Naive thymus-derived CD4-positive, alpha-beta T cell (primary cell): ENCODE measurements at places on chromosomes 3 and 15. TPM values are rescaled to one million over a fixed set of nuclear protein-coding genes. Genes with fewer than 3 reads are reported as not detected.

DNA sequence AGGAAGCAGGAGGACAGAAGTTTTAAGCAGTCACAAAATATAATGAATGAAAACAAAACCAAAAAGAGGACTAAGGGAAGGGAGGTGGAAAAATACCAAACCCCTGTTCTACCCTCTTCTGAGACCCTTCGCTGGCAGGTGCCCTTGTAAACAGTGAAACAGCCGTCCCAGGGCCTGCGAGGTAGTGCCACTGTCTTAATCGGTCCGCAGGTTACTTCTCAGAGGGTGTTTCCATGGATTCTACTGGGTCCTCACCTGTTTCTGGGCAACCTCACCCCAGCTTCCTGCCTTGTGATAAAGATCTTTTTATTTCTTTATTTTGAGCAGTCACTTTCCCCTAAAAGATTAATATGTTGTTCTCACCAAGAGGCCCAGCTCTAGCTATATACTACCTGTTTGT is 65.3 kb downstream of the SLC30A4 start:
- DNase-seq = no peak

Gene CYP1A2
- not detected for total RNA-seq

Gene SMCO1
- total RNA-seq = not detected

DNA sequence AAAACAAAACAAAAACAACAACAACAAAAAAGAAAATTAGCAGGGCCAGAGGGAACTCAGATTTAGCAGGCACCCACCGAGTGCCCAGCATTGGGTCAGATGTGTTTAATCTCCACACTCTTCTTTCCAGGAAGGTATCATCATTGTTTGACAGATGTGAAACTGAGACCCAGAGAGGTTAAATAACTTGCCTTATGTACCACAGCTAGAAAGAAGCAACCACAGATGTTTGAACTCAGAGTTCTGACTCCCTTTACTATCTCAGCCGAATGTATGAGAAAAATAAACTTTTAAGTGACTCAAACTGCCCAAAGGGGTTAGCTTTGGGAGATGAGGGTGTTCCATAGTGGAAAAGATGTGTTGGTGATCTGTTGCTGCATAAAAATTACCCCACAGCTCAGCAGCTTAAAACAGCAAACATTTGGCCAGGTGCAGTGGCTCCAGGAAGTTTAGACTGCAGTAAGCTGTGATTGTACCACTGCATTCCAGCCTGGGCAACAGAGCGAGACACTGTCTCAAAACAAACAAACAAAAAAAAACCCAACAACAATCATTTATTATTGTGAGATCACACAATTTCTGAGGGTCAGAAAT is 4.5 kb upstream of the RPP25 start:
- DNase-seq = no peak

DNA sequence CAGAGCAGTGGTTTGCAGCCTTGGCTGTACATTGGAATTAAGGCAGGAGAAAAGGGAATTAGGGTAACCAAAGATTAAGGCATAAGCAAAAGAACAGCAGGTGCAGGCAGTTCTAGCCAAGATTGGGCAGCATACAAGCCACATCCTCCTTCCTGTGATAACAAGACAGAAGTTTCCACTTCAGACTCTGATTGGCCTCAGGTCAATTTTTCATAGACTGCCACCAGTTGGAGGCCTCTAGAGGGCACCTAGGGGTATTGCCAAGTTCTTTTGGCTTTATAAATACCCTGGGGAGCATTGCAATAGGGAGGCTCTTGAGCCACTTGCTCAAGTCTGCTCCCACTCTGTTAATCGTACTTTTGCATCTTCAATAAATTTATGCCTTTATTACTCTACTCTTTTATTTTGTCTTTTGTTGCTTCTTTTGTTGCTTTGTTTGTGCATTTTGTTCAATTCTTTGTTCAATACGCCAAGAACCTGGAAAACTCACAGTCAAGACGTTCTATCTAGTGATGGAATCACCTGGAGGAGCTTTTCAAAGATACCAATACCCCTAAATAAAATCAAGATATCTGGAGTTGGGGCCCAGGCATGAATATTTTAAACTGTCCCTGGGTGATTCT is 32.2 kb upstream of the FMN1 start:
- peak; percentile 84 for DNase-seq

DNA sequence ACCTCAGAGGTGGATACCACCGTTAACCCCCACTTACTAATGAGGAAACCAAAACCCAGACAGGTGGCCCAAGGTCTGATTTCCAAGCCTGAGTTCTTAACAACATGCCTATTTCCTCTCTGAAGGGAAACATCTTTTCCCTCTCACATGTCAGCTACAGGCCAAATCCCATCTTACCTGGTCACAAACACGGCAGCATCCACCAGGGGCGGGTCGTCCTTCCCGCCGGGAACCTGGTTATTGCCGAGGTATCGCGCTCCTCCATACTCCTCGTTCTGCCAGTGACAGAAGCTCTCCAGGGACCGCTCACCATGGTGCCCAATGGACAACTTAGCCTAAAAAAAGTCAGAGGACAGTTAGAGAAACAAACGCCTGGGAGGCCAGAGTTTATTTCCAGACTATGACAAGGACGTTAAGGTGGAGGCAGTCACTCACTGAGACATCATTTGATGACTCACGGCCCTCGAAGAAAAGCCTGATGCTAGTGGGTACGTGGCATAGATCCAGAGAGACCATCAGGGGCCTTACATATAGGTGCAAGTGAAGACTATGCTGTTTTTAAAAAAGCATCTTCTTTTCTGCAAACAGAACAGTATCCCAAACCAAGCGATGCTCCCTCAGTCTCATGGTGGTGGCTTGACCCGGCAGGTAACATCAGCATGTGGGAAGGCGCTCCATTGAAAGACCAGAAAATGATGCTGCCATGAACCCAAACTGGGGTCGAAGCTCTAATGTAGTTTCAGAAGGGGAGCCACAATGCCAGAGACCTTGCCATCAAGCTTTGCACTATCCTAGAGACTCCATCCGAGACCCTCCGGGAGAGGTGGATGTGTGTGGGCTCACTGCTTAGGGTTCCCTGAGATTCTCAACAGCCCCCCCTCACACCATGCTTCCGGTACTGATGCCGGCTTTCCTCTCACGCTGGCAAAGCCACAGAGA is 80.2 kb downstream of the ADAMTS17 start:
- no peak for DNase-seq

Gene ADAMTS7
- not detected for total RNA-seq

DNA sequence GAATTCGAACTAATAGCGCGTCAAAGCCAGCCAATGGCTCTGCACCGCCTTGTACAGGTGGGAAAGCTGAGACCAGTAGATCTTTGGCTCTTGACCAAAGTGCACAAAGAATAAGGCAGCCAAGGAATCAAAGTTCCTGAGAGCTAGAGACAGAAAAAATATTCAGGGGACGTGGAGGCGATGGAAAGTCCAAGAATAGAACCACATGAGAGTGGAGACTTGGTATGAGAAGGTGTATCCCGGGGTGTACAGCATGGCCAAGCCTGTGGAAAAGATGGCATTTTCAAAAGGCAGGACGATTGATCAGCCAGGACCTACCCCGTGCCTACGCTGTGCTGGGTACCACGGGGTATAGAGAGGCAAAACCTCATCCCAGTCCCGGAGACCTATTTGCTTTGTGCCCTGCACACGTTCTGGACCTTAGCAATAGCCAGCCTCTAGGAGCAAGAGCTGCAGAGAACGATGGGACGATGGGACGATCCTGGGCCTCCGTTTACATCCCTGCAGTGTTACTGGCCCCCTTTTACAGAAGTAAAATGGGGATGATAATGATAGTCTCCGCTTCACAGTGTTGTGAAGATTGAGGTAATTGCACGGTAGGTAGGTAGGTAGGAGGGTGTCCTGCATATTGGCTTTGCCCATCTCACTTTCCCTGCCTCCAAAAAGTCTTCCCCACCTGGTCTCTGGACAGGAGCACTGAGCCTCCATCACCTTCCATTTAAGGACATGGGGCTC is 583 bp upstream of the RBSN start:
- DNase-seq = no peak

Gene RHOV
- total RNA-seq = not detected

- DNase-seq = no peak
Measured at GRCh38 chr15:71496336-71496955, 313.9 kb upstream of the NR2E3 start.

Gene MUSTN1
- total RNA-seq = 0.59 and 1.3 TPM in 2 replicates

DNA sequence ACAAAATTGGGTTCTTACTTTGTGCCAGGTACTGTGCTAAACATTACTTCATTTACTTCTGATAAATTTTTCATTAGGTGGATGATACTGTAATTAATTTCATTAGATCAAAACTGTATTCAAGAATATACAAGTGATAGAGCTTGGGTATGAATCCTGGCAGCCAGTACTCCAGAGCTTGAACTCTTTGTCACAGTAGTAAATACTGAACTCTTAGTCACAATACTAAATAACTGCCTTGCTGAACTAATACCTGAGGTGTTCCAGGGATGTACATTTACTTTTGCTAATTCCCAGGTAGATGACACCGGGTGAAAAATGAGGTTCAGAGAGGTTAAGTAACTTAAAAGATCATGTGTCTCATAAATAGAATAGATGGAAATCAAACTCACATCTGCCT is 20.3 kb downstream of the FXR1 start:
- DNase-seq = no peak

Gene UCN2
- not detected for total RNA-seq

DNA sequence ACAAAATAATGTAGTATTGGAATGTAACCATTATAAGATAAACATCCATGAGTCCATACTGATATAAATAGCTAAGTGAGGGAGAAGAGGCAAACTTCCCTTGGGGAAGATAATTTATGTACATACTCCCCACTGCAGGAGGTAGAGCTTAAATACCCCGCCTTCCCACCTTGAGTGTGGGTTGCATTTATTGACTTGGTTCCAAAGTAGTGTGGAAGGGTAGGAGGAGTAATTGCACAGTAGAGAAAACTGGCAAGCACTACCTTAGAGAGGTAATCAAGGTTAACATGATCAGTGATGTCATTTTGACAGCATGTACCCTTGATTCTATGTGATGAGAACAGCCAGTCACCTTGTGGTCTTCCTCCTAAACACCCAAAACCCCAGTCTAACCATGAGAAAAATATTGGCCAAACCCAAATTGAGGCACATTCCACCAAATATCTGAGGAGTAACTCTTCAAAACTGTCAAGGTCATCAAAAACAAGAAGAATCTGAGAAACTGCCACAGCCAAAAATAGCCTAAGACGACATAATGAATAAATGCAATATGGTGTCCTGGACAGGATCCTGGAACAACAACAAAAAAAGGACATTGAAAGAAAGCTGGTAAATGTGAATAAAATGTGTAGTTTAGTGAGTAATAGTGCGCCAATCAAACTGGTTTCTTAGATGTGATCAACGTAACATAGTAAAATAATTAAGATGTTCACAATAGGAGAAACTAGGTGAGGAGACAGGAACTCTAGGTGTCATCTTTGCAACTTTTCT is 774 bp upstream of the CNOT10 start:
- no peak for DNase-seq

DNA sequence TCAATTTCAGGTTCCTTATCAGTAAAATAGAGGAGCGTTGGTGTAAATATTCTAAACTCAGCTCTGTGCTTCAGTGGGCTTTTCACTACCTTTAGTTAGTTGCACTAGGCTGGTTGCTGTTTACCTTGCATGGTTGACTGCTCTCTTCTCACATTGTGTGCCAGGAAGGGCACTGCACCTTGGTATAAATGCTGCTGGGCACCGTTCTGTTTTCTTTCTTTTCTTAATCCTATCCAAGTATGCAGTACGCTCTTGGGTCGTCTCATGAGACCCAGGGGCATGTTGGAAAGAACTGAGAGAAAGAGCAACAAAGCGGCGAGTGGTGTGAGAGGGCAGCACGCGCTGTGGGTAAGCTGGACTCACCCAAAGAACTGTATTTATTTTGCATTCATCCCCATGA is 22.4 kb downstream of the KCNMB2 start:
- DNase-seq = no peak

Gene NTRK3
- total RNA-seq = not detected

DNA sequence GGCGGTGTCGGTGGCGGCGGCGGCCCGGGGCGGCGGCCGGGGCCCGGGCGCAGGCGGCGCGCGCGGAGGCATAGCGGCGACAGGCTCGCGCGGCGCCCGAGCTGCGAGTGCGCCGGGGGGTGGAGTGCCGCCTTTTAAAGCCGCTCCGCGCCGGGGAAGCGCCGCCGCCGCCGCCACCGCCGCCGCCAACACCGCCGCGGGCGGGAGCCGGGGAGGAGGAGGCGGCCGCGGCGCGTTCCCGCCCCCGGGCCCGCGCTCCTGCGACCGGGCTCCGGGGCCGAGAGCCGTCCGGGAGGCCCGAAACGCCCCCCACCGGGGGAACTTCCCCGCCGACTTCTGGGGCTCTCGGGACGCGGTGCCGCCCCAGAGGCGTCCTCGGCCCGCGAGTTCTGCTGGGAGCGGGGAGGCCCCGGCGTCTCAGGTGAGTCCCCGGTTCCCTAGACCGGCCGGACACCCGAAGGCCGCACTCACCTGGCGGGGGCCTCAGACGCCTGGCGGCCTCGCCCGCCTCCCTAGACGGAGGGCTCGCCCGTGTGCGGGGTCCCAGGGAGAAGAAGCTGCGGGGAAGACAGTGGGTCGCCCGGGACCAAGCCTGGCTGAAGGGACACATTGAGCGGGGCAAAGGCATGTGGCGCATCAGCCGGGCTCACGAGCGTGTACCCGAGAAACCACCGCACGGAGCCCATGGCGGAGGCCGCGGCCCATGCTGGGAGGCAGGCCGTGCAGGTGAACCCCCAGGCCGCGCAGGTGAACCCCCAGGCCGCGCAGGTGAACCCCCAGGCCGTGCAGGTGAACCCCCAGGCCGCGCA is at the start of gene PCSK6:
PCSK6 (minus strand) TSS at position 109 of the 809 bp plus-strand sequence; CDS start at position 72, 37 bp downstream.
- DNase-seq = no peak

Gene PCOLCE2
- not detected for total RNA-seq

GRCh38 chr3:177694316-177694715 is 497.0 kb upstream of the TBL1XR1 start:
- DNase-seq = no peak

DNA sequence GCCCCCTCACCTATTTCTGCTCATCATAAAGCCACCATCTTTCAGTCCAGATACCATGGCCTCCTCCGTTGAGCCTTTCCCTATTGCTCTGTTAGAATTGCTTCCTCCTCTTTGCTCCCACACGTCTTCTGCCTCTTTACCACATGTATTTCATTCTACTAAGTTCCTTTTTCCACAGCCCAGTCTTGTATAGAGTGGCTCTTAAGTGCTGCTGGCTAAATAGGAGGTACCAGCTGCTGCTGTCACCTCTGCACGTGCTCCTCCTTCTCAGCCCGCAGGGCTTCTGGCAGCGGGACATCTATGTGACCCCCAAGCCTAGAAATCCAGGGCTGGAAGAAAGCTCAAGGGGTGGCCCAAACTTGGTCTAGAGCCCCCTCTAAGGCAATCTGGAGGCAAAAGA is 38.8 kb upstream of the PLXND1 start:
- DNase-seq = no peak
